NCI-H1092 treated with DMSO at 0.1 percent for 48 hours (cell line): ENCODE measurements at places on chromosomes 4 and X.

- no peak for DNase-seq
These were observed 11.0 kb upstream of the CXCL2 start for GRCh38 chr4:74109870-74110605.

DNA sequence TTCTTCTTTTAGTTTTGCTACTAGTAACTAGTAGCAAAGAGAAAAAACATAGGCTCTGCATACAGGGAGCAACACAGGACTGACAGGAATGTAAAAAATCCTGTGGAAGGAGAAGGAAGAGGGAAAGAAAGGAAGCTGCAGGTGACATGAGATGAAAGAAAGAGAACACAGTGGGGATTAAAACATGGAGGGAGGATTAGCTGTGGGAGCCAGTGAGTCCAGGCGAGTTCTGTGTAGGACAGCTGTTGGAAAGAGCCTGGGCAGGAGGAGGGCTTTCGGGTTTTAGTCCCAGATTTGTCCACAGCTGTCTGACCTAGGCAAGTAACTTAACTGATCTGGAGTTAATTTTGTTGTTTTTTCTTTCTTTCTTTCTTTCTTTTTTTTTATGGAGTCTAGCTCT, 21.6 kb downstream of the CCNG2 start:
- no peak for DNase-seq

DNA sequence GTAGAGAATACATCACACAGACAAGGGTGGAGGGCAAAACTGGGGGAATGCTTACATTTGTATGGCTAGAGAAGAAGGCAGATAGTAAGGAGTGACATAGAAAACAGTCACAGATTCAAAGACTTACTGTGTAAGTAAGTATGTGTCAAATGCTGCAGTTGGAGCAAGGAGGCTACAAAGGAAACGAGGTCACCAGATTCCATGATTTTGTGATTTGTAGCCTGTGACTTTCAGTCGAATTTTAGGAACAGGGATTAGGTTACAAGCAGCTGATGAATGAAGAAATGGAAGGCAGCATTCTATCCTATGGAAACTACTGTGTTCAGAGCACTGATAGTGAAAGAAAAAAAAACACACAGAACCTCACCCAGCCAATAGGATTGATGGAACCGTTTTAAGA, 407.9 kb downstream of the IL15 start:
- DNase-seq: no peak

DNA sequence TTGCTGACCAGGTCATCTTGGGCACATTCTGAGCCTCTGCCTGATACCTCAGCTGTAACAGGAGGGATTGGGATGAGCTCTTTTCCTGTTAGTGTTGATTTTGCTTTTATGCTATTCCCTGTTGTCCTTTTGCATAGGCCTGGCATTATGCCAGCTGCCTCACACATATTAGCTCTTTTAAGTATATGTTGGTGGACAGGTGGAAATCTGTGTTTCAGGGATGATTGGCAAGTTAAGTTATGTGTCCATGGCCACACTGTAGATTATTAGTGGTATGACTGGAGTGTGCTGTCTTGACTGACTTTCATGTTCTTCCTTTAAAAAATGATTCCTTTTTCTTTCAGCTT, 28.9 kb downstream of the NSD2 start:
- no peak for DNase-seq

- DNase-seq: no peak
These were observed 754.6 kb upstream of the AGA start for GRCh38 chr4:178196751-178197374.

DNA sequence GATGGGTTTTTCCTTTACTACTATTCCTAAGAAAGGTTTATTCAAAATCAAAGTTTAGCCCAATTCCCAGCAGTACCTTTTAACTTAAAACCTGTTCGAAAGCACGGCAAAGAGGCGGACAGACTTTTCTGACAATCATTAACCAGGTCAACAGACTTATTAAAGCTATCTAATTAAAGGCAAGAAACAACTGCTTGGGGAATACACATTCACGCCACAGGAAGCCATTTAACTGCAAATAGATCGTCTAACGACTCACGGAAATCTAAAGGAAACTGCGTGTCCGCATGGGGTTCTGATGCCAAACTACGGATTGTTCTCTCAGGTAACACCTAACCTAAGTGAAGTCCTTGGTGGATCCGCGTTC, 663 bp upstream of the USP53 start:
- DNase-seq: no peak

DNA sequence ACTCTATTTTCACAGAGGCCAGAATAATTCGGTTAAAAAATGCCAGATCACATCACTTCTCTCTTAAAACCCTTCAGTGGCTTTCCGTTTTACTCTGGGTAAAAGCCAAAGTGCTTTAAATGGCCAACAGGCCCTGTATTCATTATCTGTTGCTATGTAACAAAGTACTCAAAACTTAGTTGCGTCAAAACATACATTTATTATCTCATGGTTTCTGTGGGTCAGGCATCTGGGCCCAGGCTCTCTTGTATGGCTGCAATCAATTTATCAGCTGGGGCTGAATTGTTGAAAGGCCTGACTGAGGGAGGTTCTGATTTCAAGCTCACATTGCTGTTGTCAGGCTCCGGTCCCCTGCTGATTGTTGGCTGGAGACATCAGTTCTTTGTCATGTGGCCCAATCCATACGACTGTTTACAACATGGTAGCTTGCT, 72.7 kb upstream of the H2AZ1 start:
- peak; percentile 90 for DNase-seq

DNA sequence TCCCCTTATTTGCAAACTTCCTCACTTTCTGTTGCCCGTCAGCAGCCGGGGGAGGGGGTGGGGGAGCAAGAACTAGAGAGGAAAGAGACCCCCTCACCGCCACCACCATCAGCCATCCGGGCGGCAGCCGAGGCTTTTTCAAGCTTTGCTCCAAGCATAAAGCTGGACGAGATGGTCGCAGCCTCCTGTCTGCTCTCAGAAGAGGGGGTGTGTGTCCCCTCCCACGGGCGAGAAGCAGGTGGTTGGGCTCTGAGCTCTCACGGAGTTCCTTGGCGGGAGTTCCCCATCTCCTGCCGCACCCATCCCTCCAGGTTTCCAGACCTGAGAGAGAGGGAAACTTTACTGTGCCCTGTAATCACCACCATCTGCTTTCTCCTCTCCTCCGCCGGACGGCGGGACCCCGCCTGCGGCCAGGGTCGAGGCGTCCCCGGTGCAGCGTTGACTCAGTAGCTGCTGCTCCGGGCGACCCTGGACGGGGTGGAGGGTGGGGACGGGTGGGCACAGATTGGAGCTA, 4.7 kb upstream of the ARX start:
- no peak for DNase-seq

DNA sequence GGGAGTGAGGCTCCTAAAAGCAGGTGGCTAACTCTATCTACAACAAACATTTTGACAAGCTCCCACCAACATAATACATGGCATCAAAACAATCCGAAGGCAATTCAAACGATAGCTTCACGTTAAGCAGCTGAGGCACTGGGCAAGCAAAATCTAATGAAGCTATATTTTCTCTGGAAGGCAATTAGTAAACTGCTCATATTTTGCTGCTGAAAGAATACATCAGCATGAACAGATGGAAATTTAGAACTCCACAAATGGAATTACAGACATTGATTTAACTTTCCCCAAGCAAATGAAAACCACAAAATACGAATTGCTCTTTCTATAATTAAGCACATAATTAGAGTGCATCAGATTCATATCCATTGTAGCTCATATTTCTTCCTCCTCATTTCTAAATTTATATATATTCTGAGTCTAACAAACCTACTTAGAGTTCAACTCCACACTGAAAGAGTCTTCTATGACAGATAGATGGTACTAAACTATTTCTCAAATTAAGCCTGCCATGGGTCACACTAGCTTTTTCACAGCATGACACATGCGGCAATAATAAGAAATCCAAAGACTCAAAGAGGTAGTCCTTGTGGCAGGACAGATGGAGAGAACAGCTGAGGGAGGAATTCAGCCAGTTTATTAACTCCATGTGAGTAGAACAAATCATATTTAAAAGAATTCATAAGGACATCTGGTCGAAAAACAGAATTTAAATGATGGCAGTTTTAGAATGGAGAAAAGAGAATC, 305.4 kb downstream of the MAPK10 start:
- DNase-seq: no peak

- DNase-seq: peak; percentile 32
These were observed 172.9 kb downstream of the AFAP1 start for GRCh38 chr4:7766661-7767345.

DNA sequence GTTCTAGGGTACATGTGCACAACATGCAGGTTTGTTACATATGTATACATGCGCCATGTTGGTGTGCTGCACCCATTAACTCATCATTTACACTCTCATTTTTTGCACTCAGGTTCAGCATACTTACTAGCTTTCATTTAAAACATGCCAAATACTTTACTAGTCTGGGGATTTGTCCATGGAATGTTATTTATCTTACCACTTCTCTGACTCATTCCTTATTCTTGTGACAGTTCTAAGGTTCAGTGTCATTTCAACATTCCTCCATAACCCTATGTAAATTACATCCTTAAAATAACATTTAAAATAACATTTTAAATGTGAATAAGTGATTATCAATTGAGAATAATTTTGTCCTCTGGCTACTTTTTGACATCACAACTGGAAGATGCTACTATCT, 19.5 kb upstream of the SYTL5 start:
- no peak for DNase-seq

GRCh38 chr4:19857380-19857779, 394.3 kb upstream of the SLIT2 start:
- DNase-seq: peak; percentile 64
